ENCODE measurements at places on chromosomes 6 and 20.
A peak's percentile ranks its signal among the peaks of the same experiment; 100 is the strongest.

GRCh38 chr20:46051556-46052308 lies 22.7 kb downstream of the SLC12A5 start:
- peak; percentile 3 for DNase-seq

DNA sequence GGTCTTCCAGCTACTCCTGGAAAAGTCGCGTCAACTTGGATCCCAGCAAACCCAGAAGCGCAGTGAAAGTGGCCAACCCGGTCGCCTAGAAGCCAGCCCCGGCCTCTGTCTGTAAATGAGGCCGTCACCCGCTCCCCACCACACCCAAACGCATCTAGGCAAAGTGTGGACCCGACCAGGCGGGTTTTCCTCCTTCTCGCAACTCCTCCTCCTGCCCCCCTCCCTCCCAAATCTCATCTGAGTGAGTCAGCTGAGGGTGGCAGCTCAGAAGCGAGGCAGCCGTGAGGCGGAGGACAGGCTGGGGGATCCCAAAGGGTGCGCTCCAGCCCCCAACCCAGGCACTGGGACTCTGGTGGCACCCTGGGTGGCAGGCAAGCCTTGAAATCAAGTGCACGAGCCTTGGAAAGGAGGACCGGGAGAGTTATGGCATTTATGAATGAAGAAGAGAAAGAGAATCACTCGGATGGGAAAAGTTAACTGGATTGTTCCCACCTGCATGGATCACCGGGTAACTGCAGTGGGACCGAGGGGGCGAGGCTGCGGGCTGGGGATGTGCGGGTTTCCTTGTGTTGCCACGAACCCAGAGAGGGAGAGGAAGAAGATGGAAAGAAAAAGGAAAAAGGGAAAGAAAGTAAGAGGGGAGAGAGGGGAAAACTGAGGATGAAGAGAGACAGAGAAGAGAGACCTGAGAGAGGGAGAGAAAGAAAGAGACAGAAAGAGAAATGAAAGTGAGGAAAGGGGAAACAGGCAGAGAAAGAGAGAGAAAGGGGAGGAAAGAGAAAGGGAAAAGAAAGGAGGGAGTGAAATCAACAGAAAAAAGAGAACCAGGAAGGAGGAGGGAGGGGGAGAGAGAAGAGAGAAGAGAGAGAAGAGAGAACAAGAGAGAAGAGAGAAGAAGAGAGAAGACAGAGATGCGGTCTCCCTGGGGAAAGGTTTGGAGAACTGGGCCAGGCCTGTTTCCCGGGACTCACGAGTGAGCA lies at the start of gene APCDD1L:
Gene APCDD1L (minus strand): TSS at position 167 of the 980 bp plus-strand sequence. CDS start 692 bp downstream, outside the sequence.
- peak; percentile 76 for DNase-seq

- no peak for DNase-seq
Observed at GRCh38 chr6:129992881-129993280, 25.5 kb upstream of the L3MBTL3 start.

DNA sequence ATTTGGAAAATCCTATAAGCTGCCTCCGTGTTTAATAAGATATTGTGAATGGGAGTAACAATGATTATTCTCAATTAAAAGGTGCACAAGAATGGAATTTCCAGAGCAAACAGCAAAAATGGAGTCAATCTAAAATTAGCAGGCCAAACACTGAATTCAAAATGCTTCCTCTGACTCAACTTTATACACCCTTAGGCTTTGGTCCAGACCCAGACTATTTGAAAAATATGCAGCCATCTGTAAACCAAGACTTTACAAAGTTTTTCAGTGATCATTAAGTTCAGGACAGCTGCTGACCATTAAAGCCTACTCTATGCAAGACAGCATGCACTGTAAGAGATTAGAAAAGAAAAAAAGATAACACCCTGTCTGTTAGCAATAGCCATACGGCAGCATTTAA lies 39.4 kb upstream of the CCN6 start:
- peak; percentile 71 for DNase-seq

GRCh38 chr6:41728073-41728936 lies 7.1 kb downstream of the TFEB start:
- DNase-seq = no peak

- no peak for DNase-seq
Observed at GRCh38 chr20:4267242-4267641, 251.9 kb upstream of the RNF24 start.

DNA sequence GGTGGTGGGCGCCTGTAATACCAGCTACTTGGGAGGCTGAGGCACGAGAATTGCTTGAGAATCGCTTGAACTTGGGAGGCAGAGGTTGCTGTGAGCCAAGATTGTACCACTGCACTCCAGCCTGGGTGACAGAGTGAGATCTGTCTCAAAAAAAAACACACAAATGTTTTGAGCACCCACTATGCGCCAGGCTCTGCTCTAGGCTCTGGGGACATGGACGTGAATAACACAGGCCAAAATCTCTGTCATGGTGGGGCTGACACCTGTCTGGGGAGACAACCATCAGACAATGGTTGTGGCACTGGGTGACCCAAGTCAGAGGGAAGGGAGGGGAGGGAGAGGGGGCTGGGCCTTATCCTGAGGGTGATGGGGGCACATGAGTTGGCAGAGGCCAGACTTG lies 62.7 kb downstream of the UBE2V1 start:
- DNase-seq = no peak

DNA sequence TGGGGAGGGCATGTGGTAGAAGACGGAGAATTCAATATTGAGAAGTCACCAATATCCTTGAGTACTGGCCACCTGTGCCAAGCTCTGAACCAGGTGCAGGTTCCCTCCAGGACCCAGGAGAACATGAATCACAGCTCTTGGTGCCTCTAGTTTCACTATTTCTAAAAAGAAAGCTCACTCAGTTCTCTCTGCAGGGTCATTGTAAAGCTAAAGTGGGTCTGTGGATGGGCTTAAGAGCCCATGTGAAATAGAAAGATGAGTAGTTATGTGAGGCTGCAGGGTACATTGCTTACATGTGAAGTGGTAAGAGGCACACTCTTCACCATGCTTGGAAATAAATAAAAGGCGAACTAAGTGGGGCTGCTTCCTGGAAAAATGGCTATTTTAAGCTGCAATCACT lies 43.6 kb downstream of the ZNF831 start:
- DNase-seq = no peak

- DNase-seq = no peak
Observed at GRCh38 chr6:6700407-6701270, 112.1 kb downstream of the LY86 start.

DNA sequence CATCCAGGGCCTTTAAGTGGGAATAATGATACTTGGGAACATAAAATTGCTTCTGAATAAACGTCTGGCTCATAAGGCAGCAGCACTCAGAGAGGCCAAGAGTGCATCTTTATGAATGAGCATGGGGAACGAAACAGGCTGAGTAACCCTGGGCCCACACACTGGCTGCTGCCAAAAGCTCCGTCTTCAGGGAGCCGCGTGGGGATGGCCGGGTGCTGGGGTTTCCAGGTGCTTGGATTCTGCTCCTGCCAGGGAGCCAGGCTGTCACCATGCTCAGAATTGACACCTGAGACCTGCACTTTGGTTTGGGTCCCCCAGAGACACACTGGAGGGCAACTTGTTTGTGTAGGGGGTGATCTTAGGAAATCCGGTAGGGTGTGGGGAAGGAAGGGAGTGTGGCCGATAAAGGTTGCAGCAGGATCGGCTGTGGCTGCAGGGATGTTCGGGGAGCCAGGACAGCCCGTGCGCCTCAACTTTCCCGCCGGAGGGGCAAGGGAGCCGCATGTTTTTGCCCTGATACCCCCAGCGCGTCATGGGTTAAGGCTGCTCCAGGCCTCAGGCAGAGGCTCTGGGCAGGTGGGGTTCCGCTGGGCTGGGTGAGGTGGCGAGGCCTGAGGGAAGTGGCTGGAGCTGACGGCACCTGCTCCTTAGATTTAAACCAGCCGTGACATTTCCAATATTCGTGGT lies 101.8 kb downstream of the YTHDF1 start:
- no peak for DNase-seq

Measured in fibroblast of skin of right biceps (primary cell).